RPMI7951 (cell line): ENCODE measurements at places on chromosomes 4 and X. TPM values are rescaled to one million over a fixed set of nuclear protein-coding genes. Genes with fewer than 3 reads are reported as not detected.
A peak's percentile ranks its signal among the peaks of the same experiment; 100 is the strongest.

DNA sequence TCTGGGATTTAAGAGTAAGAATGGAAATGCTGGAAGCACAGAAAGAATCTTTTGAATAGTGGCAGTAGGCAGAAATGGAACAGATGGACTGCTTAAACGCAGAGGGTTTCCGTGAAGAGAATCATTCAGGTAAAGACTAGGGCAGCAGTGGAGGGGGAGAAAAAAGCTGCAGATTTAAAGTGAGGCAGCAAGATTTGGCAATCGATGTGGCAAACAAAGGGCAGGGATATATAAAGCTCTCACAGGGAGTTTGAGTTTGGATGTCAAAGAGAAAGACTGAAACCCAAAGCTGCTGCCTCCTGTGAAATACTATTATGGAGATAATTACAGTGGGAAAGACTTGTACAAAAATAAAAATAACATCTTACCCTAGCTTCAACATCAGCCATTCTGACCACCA is 384.0 kb downstream of the CENPC start:
- no peak for DNase-seq

DNA sequence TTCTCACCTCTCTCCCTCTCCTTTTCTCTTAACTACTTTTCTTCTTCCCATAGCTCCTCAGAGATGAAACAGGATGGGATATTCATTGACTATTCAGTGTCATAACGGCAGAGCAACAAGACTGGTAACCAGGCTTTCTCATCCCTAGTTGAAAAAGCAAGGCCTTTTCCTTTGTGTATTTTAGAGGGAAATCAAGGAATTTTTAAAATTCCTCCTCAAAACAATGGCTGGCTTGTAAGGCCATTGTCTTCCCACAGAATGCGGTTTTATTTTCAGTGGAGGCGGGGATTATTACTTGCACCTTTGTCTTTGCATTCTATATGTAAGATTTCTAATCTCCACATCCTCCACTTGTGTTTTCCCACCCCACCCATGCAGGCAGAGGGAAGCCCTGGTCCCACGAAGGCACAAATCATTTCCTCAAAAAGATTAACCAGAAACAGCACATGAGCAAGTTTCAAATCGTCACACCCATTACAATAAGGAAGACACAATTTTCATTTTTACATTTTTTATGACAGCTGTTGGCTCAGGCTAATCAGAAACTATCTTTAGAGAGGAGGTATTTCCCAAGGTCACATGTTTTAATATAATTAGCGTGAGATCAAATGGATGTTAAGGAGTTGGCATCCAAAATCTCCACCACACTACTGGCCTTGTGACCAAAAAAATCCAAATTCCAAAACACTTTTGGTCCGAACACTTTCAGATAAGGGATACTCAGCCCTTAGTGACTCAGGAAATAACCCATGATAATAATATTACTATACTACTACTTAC is 53.0 kb upstream of the KDR start:
- no peak for DNase-seq

- no peak for DNase-seq
Measured at GRCh38 chrX:105211066-105211575, 9.4 kb downstream of the TEX13A start.

- peak; percentile 77 for DNase-seq
Measured at GRCh38 chr4:146522098-146522868, 543 bp upstream of the SLC10A7 start.

The GRID2 gene
- under 0.01 and 0.12 TPM in 2 replicates for total RNA-seq

GRCh38 chr4:25107827-25108516 is 52.3 kb downstream of the SEPSECS start:
- DNase-seq = no peak

GRCh38 chrX:1673337-1673736 is 58.5 kb downstream of the ASMT start:
- DNase-seq = peak; percentile 31

The GABRQ gene
- total RNA-seq = 2.3 and 2.7 TPM in 2 replicates

GRCh38 chr4:52296341-52296740 is 245.2 kb downstream of the SPATA18 start:
- no peak for DNase-seq

The PSAPL1 gene
- total RNA-seq = under 0.01 TPM in 1 of 2 replicates, not detected in the other

The UGT2B11 gene
- total RNA-seq = not detected in 2 replicates

The TEX13D gene
- not detected in 2 replicates for total RNA-seq

The HTATSF1 gene
- 36.9 and 38.6 TPM in 2 replicates for total RNA-seq

The MFAP3L gene
- 0.48 and 1.9 TPM in 2 replicates for total RNA-seq

The DCAF16 gene
- total RNA-seq = 21.9 and 23.5 TPM in 2 replicates

The CXorf49 gene
- not detected in 2 replicates for total RNA-seq

DNA sequence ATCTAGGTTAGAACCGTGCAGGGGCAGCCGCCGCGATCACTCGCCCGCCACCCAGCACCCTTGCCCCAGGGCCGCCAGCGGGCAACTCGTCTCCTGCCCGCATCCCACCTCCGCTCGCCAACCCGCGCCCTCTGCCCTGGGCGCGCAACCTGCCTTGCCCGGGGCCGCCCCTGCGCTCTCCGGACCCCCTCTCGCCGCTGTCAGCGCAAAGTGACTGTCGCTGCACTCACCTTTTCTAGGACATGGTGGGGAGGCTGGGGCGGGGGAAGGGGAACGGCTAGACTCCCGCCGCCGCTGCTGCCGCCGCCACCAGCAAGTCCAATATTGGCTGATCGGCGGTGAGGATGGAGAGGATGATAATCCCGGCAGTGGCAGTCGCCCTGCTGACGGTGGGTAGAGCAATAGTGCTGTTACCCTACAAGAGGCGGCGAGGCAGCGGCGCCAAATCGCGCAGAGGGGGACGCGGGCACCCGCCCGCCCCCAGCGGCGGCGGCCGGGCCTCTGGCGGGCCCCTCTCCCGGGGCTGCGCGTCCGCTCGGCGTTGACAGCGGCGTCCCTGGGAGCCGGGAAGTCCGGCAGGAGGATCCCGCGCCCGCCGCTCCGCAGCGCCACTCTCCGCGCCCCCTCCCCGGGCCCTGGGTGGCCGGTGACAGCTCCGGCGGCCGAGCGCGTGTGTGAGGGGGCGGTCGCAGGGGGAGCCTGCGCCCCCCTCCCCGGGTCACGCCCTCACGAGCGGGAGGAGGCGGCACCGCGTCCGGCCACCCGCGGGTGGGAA is 2.3 kb upstream of the NR3C2 start:
- no peak for DNase-seq

GRCh38 chrX:131365766-131366165 is 76.7 kb upstream of the IGSF1 start:
- no peak for DNase-seq

- no peak for DNase-seq
Measured at GRCh38 chrX:49175435-49176274, 4.0 kb downstream of the PLP2 start.

The YY2 gene
- 1.4 and 1.8 TPM in 2 replicates for total RNA-seq

The FAM156A gene
- total RNA-seq = 9.0 and 17.0 TPM in 2 replicates

The STK32B gene
- total RNA-seq = 11.7 and 13.7 TPM in 2 replicates

The CT45A10 gene
- 0.29 and 0.72 TPM in 2 replicates for total RNA-seq

The TAF7L gene
- 0.12 TPM in 1 of 2 replicates, not detected in the other for total RNA-seq

DNA sequence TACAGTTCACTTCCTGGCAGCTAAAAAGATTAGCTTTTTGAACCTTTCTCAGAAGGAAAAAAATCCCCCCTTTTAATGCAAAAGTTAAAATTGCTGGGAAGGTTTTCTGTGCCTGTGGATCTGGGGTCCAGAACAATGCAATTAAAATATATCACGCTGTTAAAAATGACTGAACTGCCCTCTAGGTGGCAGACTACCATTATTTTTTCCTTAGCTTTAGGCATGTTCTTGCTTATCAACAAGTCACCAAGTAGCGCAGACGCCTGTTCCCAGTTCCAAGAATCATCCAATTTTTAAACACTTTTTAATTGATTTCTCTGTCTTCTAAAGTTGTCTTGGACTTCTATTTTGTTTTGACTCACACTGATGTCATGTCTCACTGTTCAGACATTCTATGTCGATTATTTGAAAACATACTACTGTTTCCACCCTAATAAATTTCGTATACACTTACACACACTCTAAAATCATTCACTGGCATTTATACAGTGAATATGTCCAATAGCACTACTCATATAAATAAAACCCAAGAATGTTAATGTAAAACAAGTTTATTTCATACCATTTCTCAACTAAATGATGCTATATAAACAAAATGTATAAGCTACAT is 661.6 kb downstream of the RAPGEF2 start:
- peak; percentile 61 for DNase-seq

The SHROOM4 gene
- total RNA-seq = 0.29 and 0.36 TPM in 2 replicates

The KIAA1210 gene
- not detected in 2 replicates for total RNA-seq

The RTL3 gene
- total RNA-seq = 1.4 and 1.5 TPM in 2 replicates

DNA sequence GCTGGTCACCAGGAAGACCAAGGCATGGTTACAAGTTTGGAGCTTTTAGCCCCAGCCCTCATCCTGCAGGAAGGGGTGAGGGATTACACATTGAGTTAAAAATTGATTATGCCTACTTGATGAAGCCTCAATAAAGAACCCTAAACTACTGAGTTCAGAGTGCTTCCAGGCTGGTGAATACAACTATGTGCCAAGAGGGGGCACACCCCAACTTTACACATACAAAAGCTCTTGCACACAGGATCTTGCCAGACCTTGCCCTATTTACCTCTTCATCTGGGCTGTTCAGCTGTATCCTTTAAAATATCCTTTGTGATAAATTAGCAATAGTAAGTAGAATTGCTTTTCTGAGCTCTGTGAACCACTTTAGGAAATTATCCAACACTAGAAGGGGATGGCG is 489.3 kb downstream of the INPP4B start:
- no peak for DNase-seq

The TLR3 gene
- 4.9 and 7.0 TPM in 2 replicates for total RNA-seq

GRCh38 chr4:95232358-95233156 is 316.2 kb downstream of the UNC5C start:
- DNase-seq = peak; percentile 3

The TCEAL5 gene
- not detected in 2 replicates for total RNA-seq

The P2RY8 gene
- 0.20 TPM in 1 of 2 replicates, not detected in the other for total RNA-seq

- peak; percentile 72 for DNase-seq
Measured at GRCh38 chr4:41154814-41155177, 59.5 kb downstream of the APBB2 start.

DNA sequence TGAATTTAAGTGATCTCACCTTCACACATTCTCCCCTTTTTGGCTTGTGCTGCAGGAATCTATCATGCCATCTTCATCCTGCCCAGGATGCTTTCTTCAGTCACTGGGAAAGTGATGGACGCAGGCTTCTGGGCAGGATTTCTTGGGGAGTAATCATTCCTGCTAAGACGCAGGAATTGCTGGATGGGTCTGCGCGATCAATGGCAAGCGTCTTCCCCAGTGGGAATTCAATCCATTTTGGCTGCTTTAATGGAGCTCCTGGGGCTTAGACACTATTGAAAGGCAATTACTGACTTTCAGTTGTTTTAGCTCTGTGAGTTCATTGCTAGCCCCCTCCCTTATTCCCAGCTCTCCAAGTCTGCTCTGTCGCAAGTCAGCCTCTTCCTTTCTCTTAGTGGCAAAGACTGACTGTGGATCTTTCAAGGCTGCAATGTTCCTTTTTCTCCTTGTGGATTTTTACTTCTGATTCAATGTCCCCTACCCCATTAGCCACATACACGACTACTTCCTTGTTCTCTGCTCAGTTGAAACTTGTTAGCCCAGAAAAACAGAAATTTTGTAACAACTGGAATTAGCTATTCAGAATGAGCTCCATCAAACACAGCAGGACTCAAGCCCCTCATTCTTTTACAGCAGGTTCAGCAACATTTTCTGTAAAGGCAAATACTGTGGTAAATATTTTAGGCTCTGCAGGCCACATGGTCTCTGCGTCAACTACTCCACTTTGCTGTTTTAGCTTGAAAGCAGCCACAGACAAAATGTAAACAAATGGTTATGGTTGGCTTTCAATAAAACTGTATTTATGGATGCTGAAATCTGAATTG is 154.9 kb downstream of the ASB9 start:
- DNase-seq = no peak

GRCh38 chr4:3041192-3042142 is 32.9 kb downstream of the HTT-AS start:
- DNase-seq = peak; percentile 91

The FGB gene
- not detected in 2 replicates for total RNA-seq

The AADAT gene
- total RNA-seq = 3.4 and 4.7 TPM in 2 replicates

The TMPRSS11F gene
- 0.10 TPM in 1 of 2 replicates, not detected in the other for total RNA-seq

GRCh38 chr4:122276359-122276758 is 102.5 kb upstream of the ADAD1 start:
- no peak for DNase-seq

The LRP2BP gene
- 0.48 and 0.68 TPM in 2 replicates for total RNA-seq
